HT1080 (cell line): ENCODE measurements at places on chromosomes 6 and 20. TPM values are rescaled to one million over a fixed set of nuclear protein-coding genes. Genes with fewer than 3 reads are reported as not detected.

Gene BFSP1
- total RNA-seq: 0.98 and 1.7 TPM in 2 replicates

Gene FOXQ1
- total RNA-seq: not detected in 2 replicates

Gene JARID2
- 9.5 and 11.7 TPM in 2 replicates for total RNA-seq

Gene PEX6
- 21.2 and 25.4 TPM in 2 replicates for total RNA-seq

Gene CTAGE9
- total RNA-seq: not detected in 2 replicates

Gene STK35
- total RNA-seq: 9.6 and 12.9 TPM in 2 replicates

GRCh38 chr6:119324718-119325117 lies 24.8 kb downstream of the MAN1A1 start:
- no peak for DNase-seq

- peak; percentile 23 for DNase-seq
These were observed 250.3 kb upstream of the PLN start for GRCh38 chr6:118297821-118298220.

DNA sequence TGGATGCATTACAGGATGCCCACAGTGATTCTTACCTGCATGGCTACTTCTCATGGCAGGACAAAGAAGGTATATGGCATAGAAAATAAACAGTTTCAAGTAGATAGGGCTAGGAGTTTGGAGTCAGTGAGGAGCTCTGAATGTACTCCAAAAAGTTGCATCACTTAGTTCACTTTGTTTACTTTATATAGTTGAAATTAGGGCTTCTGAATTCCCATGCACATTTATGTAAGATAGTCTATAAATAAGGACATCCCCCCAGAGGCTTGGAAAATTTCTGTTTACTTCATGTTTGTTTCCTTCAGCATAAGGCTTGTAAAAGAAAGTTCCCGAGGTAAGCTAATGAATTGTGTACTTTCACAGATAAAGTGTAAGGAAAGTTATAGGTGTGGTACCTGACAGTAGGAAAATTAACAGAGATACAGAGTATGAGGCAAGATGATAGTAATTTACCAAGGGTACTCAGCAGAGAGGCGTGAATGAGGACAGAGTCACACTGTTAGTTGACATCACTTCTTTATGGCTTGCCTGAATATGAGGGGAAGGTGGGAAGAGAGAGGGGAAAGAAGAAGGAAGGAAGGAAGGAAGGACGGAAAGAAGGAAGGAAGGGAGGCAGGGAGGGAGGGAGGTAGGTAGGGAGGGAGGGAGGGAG lies 51.1 kb downstream of the ADTRP start:
- DNase-seq: no peak

GRCh38 chr6:36128073-36128472 lies 2.2 kb upstream of the MAPK13 start:
- DNase-seq: no peak

DNA sequence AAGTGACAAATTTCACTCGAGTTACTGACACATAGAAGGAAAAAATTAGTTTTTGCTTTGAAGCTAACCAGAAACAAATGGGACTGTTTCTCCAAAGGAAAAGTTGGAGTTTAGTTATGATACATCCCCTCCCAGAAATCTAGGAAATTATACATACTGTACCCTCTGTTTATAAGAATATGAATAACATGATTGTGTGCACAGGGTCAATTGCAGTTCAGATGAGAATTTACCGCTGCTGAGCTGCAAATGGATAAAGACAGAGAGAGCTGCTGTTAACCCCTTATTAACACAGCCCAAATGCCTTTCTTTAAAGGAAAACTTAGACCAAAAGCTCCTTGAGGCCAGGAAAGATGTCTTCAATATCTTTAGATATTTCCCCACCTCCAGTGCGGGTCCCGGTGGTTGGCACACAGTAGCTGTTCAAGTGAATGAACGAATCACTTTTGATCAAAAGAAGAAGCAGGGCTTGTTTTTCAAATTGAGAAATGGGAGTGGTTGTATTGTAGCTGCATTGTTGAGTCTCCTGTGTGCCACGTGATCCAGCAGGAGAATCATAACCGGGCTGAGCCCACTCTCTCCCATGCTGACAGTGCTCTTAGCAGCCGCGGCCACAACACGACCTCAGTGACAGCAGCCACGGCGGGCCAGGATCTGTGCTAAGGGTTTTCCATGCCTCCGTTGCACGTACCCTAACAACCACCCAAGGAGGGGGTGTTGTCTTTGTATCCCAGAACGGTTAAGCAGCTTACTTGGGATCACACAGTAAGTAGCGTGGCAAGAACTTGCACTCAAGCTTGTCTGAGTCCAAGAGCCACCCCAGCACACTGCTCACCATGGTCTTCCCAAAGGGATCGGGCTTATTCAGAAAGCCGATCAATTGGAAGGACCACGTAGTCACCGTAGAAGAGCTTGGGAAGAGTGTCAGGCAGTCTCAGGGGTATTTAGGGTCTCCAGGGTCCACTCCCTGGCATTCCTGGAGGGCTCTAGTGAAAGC lies 53.5 kb upstream of the BMP6 start:
- DNase-seq: no peak

GRCh38 chr20:12733811-12734210 lies 275.0 kb upstream of the SPTLC3 start:
- DNase-seq: no peak

GRCh38 chr6:152637296-152638047 lies at the start of gene SYNE1:
Gene SYNE1, minus strand, starts transcription at chr6:152637362. Its CDS starts 9,031 bp downstream, at chr6:152628331.
- DNase-seq: no peak

DNA sequence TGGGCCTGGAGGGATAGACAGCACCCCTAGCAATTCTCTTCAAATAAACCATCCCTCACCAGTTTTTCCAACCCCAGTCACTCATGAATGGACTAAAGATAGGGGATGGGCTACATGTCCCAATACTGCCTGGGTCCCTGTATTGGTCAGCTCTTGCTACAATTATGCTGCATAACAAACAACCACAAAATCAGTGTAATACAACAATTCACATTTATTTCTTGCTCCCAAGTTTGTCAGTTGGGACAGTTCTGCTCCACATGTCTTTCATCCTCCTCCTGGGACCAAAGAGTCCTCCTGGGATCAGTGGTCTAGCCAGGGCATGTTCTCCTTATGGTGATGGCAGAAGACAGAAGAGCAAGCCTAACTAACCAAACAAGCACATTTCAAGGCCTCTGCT lies 91.7 kb upstream of the MYL9 start:
- DNase-seq: no peak
